Stimulated activated CD8-positive, alpha-beta memory T cell treated with anti-CD3 and anti-CD28 coated beads, Interleukin-15, amount 100 ng/mL, for 48 hours (primary cell): ENCODE measurements at places on chromosomes 2 and 18.

- no peak for DNase-seq
These were observed 38.3 kb downstream of the NIFK start for GRCh38 chr2:121698318-121698930.

DNA sequence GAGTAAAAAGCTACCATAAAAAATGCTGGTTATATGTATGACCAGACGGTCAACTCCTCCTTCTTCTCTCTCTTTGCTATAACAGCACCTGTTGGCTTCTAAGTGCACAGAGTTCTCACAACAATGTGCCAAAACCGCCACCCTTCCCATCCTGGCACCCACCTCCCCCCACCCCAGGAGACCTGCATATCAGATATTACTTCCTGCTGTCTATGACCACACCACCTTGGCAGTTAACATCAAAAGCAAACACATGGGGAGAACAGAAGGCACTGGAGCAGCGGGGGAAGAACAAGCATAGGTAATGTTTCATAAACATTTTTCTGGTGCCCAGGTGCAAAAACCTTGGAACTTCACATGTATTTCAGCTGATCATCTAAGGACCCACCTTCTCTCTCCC, 15.5 kb downstream of the SPRED2 start:
- DNase-seq = no peak

DNA sequence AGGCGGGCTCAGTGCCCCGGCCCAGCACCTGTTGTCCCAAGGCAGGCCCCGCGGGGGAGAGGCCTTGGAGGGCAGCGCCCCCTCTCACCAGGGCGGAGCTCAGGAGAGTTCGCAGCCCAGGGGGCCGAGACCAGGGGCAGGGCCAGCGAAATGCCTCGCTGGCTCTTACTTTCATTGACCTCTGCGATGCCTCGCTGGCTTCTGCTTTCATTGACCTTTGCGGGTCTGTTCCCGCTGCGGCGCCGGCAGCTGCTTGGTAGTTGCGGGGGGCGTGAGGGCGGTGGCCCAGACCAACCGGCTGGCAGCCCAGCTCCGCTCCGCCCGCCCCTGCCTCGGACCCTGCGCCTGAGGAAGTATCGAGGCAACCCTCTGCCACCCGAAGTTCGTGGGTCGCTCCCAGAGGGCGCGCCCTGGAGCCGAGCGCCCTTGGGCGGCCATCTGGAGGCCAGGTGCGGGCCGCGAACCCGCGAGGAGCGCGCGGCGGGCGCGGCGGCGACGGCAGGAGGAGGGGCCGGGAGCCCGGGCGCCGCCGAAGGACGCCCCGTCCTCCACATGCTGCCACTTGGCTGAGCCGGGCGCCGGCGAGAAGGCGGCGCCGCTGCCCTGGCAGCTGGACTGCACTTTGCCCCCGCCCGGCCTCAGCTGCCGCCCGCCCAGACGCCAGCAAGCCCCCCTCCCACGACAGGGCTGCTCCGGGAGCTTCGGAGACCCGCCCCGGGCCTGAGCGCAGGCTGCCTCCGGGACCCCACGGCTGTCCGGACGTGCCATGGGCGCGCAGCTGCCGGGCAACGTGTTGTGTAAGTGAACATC, 118.0 kb upstream of the MSTN start:
- DNase-seq = peak; percentile 3

- no peak for DNase-seq
These were observed 123.7 kb downstream of the GALNT14 start for GRCh38 chr2:31014516-31014915.

DNA sequence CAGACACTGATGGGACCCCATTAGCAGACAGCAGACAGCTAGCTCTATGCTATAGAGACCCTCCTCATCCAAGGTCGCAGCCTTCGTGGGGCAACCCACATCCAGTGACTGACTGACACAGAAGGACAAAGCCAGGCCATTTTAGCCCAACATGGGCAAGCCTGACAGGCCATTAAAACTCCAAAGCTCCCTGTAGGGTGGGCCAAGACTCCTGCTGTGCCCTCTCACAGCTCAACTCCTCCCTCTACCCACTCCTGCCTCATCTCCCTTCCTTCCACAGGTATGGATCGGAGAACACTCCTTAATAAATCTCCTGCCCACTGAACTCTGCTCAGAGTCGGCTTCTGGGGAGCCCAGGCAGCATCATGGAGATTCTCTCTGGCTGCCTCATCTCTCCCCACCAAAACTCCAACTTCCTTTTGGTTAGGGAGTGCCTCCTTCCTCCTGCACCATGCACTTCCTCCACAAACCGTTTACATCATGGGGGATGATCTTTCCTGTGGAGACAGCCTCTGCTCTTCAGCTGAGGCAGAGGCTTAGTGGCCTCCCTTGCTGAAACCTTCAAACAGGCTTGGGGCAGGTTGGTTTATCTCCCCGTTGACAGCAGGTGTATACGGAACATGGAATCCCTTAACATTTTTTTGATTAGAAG, 86.5 kb downstream of the ACTR3 start:
- DNase-seq = no peak

DNA sequence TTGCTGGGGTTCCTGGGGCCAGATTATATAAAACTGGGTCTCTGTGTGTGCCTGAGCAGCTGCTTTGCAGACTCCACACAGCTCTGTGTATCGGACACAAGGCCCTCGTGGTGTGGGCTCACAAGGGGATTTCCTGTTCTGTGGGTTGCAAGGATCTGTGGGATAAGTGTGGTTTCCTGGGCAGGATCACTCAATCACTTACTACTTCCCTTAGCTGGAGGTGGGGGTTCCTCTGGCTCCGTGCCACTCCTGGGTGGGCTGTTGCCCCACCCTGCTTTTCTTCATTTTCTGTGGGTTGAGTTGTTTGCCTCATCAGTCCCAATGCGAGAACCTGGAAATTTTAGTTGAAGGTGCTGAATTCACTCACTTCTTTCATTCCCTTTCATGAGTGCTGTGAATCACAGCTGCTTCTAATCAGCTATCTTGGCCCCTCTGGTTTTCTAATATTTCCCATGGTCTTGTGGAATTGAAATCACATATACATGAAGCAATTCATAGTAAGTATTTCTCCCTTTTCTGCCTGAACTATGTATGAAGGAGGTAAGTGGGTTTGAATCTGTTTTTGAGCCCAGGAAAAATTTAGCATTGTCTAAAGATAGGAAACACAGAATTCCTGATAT, 196.3 kb downstream of the DCDC2C start:
- no peak for DNase-seq

- DNase-seq = no peak
These were observed 180.9 kb downstream of the BCL2 start for GRCh38 chr18:63138436-63139340.

- DNase-seq = no peak
These were observed 23.7 kb downstream of the RTP5 start for GRCh38 chr2:241893265-241893664.

DNA sequence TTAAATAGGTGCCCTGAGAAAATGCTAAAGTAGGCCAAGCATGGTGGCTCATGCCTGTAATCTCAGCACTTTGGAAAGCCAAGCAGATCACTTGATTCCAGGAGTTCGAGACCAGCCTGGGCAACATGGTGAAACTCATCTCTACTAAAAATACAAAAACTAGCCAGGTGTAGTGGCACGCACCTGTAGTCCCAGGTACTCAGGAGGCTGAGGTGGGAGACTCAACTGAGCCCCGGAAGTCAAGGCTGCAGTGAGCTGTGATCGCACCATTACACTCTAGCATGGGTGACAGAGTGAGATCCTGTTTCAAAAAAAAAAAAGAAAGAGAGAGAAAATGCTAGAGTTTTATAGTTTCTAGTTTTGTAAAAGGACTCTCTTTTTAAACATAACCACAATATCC, 12.0 kb downstream of the ANKRD44 start:
- DNase-seq = no peak

GRCh38 chr2:35591886-35592285, 763.7 kb upstream of the CRIM1 start:
- no peak for DNase-seq

DNA sequence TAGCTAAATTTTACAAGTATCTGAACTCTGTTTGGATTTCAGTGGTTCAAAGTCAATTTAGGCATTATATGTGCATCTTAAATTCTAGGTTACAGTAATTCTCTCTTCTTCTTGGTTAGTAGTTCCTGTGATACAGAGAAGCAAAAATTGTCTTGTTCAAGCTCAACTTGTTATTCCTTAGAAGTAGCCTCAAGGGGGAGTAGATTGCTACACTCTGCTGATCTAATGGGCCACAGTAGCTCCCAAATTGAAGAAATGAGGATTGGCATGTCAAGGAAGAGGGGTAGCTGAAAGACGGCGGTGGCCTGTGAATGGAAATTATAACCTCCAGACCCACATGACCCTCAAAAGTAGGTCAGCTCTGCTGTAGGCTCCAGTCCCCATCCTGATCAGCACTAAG, 334.7 kb downstream of the HRH4 start:
- no peak for DNase-seq

GRCh38 chr18:54975598-54975997, 16.3 kb upstream of the CCDC68 start:
- DNase-seq = no peak

GRCh38 chr2:37361216-37361815, 16.9 kb downstream of the QPCT start:
- DNase-seq = no peak

- no peak for DNase-seq
These were observed 971.3 kb upstream of the FAM98A start for GRCh38 chr2:34570266-34570872.

DNA sequence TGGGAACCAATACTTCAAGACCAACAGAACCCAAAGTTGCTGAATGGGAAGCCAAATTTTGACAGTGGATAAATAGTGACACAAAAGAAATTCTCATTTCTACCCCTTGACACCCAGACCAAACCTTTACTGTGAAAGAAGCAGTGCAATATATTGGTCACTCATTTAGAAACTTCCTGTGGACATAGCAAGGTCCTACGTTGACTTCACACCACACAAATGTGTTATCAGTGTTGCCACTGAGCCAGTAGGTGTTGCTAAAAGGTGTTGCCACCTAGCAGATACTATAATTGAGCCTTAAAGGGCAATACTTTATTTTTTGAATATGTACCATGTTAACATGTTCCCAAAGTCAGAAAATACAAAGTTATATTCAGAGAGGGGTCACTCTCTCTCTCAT, 1008.9 kb upstream of the CDH2 start:
- no peak for DNase-seq

GRCh38 chr2:112691881-112692281, 28.9 kb upstream of the NT5DC4 start:
- DNase-seq = no peak

DNA sequence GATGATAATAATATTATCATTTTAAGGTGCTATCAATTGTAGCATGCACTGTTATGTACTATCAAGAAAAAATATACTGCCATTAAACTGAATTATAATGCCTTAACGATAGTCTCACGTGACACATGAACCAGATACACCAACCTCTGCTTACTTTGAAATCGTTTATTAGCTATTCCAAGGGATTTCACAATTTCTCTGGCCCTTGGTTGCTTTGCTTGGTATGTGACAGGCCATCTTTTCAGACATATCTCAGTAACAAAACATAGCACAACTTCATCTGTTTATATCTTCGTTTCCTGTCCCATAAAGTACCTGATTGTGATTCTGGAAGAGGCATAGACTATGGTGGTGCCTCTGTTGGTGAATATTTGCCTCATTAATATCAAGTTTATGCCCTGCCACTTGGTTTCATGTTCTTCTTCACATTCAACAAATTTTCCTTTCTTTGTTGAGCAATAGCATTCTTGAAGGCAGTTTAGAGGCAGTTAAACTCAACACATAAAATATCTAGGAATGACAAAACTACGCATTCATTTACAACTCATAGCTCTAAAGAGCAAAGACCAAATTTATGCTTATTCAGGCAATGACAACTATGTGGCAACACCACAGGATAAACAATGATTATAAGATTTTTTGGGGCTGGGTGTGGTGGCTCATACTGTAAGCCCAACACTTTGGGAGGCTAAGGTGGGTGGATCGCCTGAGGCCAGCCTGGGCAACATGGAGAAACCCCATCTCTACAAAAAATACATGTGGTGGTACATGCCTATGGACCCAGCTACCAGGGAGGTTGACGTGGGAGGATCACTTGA, 84.3 kb downstream of the MCFD2 start:
- no peak for DNase-seq

DNA sequence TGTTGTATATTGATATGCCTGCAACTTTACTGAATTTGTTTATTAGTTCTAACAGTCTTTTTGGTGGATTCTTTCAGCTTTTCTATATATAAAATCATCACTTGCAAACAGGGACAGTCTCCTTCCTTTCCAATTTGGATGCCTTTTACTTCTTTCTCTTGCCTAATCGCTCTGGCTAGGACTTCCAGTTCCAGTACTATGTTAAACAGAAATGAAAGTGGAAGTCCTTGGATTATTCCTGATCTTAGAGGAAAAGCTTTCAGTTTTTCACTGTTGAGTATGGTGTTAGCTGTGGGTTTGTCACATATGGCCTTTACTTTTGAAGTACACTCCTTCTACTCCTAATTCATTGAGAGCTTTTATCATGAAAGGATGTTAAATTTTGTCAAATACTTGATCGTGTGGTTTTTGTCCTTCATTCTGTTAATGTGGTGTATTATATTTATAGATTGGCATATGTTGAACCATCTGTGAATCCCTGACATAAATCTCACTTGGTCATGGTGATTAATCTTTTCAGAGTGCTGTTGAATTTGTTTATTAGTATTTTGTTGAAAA, 52.9 kb downstream of the REL start:
- no peak for DNase-seq

GRCh38 chr2:50658883-50659282, 373.0 kb downstream of the NRXN1 start:
- no peak for DNase-seq

- no peak for DNase-seq
These were observed 175.2 kb downstream of the SMAD7 start for GRCh38 chr18:48775372-48776155.

- DNase-seq = no peak
These were observed 93.6 kb upstream of the SMAD2 start for GRCh38 chr18:48024009-48024512.

DNA sequence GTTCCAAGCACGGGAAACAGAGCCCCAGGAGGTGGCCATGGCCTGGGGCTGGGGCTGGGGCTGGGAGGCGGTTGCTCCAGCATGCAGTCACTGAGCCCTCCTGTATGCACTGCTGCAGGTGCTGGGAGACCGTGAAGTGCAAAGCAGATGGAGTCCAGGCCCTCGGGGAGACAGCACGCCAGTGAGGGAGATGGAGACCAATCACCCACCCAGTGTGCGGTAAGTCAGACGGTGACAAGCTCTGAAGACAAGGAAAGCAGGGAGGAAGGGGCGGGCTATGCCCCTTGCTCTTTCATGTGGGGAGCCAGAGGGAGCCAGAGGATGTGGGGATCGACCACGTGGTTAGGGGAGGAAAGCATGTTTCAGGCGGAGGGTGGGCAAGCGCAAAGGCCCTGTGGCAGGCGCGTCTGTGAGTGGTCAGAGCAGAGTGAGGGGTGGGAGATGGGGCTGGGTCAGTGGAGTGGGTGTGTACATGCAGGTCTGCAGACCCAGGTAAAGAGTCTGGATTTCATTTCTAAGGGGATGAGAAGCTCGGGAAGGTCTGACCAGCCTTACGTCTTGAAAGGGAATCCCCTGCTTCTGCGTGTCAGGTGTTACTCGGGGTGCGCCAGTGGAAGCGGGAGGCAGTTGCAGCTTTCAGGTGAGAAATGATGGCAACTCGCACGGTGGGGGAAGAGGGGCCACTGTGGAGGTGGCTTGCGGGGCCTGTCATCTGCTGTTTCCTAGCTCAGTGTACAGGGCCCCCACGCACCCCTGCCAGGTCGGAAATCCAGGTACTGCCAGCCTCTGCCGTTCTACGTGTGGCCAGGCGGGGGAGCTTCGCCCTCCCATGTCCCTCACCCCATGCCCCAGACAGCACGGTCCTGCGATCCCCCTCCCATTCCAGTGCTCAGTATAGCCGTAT, 19.4 kb downstream of the RRM2 start:
- DNase-seq = no peak
